ENCODE measurements at places on chromosomes 7 and 10.

DNA sequence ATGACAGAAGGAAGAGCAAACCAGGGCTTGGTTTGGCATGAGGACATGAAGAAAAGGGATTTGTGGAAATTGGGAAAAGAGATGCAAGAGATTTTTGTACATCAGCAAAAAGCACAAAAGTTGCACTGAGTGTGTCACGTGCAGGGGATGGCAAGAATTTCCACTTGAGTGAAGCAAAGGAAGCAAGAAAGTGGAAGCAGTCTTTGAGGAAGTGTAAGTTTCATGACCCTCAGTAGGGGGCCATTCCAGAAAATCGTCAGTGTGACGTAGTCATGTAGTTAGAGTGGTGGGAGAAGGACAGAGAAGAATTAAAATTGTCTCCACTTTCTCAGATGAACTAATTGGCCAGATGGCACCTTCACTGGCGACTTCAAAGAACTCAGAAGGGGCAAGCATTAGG is 123.3 kb upstream of the FZD1 start:
- DNase-seq = no peak

GRCh38 chr7:2060701-2061100 is 172.0 kb downstream of the MAD1L1 start:
- no peak for DNase-seq

- DNase-seq = no peak
Measured at GRCh38 chr10:28587270-28587969, 54.5 kb downstream of the WAC start.

DNA sequence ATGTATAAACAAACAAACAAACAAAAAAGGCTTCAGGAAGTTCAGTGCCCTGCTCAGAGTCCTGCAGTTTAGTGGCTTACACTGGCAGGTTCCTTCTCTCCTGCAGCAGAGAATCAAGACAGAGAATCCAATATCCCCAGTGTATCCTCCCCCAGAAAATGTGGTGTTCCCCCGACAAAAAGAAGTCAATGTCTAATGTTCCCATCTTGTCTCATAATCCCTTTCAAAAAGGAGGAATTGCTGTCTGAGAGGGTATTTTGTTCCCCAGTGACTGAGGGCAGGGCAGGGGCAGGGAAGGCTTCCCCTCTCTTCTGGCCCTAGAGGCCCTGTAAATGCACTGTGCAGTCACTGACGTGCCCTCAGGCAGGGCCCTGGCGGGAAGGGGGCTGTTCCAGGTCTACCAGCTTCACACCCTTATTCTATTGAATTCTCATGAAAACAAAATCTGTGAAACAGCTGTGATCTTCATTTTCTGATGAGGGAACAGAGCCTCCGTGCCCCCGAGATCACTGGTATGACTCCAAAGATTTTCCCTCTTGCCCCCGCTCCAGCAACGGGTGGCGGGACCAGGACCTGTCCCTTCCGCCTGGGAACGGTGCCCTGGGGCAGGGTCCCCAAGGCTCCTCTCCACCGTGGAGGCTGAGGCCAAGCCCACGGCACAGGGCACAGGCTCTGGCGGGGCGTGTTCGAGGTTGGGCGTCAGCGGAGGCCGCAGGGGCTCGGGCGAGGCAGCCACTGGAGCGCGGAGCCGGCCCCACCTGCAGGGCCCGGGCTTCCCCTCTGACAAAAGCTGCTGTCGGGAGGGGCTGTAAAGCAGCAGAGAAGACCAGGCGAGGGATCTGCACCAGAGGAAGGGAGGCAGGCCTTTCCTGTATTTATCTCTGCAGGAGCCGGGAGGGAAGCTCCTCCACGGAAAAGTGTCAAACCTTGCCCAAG is 13.4 kb upstream of the WDFY4 start:
- DNase-seq = no peak

- no peak for DNase-seq
Measured at GRCh38 chr10:118937226-118937625, 92.3 kb upstream of the NANOS1 start.

- DNase-seq = no peak
Measured at GRCh38 chr10:36412942-36413341, 712.5 kb upstream of the ANKRD30A start.

GRCh38 chr7:33888166-33888565 is 17.2 kb upstream of the BMPER start:
- DNase-seq = no peak

DNA sequence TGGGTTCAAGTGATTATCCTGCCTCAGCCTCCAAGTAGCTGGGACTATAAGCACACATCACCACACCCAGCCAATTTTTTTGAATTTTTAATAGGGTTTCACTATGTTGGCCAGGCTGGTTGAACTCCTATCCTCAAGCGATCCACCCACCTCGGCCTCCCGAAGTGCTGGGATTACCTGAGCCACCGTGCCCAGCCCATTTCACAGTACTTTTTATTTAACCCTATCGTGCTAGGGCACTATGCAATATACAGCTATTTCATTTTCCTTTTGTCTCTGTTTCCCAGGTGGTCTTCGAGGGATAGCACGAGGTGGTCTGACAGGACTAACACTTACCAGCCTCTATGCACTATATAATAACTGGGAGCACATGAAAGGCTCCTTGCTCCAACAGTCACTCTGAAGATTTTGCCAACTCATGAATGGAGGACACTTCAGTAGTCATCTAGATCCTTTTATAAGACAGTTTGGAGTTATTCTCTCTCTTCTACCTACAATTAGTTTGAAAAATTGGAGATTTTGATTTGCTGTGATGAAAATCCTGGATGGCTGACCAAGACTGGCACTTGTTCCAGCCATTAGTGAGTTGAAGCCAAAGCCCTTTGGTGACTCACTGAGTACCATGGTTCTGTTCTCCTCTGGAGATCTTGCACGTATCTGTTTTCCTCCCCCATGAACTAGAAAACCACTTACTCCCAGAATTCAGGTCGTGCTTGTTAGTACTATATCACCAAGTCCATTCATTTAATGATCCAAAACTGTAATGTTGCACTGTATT is 27.3 kb downstream of the NCOA4 start:
- no peak for DNase-seq

DNA sequence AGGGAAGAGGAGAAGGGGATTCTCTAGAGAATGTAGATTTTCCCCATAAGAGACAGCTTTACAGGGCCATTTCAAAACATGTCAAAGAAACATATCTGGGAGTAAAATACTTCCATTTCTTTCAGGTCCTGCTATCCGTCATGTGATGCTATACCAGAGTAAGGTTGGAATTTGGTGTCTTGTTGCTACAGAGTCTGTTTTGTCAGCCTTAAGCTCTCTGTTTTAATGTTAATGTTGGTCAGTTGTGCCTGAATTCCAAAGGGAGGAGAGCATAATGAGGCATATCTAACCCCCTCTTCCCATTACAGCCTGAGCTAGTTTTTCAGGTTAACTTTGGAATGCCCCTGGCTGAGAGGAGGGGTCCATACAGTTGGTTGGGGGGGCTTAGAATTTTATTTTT is 94.7 kb upstream of the CCDC71L start:
- no peak for DNase-seq

DNA sequence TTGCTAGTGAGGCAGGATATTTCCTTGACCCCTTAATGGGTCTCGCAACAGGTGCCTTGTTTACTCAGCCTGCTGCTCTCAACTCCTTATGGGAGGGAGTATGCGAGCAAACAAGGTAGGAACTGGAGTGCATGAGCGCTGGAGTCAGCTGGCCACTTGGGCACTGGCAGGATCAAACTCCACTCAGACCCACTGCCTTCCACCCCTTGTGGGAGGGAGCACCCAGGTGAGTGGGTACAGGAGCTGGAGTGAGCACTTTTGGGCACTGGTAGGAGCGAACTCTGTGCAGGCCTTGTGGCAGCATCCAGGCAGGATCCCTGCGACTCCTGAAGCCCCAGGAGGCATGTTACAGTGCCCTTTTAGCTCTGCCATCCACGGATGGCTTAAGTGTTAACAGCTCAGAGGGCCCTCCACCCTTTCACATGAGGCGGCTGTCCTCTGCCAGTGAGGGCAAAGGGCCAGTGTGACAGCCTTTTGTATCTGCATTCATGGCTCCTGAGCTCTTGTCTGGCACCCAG is 123.2 kb downstream of the ST7 start:
- DNase-seq = no peak

DNA sequence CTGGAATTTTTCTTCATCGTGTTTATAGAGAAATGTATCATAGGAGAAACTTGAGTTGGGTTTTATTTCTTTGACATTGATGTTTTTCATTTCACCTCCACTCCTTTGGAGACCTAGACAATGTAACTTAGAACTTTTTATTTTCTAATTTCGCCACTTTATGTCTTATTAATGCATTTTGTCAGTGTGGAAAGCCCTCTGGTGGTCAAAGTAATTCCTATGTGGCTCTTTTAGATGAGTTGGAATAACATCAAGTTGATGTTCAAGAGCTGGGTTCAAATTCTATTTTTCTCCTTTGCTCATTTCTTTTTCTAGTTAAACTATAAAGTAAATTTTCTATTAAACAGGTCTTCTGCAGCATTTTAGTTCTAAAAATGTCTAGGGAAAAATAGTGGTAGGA is 478.6 kb downstream of the LRMDA start:
- no peak for DNase-seq

DNA sequence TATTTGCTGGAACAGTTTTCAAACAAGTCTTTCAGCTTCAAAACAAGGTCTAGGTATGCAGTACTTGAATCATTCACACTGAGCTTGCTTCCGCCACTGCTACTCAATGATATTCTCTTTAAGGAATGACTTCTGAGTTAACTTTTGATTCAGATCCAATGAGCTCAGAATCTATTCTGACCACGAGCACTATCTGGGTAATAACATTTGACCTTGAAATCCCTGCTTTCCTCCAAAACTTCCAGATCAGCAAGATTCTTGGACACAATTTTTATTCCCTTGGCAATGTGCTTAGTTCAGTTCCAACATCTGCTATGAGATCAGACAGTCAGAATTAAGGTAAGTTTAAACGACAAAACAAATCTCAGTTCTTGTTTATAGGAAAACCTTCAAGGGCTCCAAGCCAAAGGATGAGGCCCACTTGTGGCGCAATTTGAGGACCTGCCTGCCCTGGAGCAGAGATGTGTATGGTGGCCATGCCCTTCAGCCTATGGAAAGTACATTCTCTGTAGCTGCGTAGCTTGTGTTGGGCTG is 87.2 kb downstream of the RNF216 start:
- DNase-seq = no peak

GRCh38 chr7:69398986-69399385 is 199.3 kb upstream of the AUTS2 start:
- no peak for DNase-seq

- no peak for DNase-seq
Measured at GRCh38 chr10:118839348-118839747, 84.6 kb upstream of the CACUL1 start.

- DNase-seq = no peak
Measured at GRCh38 chr7:155509359-155509724, 37.0 kb downstream of the CNPY1 start.

- DNase-seq = no peak
Measured at GRCh38 chr7:1691601-1692514, 21.8 kb downstream of the ELFN1 start.

DNA sequence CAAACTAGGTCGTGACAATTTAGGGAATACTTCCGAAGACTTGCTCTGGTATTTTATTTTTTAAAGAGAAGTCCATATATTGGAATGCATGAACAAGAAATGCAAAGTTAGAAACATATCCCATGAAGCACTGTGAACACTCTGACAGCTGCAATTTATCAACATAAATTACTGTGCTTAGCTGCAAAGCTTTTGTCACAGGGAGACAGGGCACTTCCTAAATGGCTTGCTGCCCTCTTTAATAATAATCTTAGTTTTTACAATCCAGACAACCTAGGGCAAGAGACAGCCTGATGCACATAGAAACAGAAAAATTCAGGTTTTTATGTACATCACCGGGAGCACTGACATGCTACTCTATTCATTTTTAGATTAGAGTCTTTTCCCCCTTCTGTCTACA is 78.3 kb upstream of the NOBOX start:
- no peak for DNase-seq

DNA sequence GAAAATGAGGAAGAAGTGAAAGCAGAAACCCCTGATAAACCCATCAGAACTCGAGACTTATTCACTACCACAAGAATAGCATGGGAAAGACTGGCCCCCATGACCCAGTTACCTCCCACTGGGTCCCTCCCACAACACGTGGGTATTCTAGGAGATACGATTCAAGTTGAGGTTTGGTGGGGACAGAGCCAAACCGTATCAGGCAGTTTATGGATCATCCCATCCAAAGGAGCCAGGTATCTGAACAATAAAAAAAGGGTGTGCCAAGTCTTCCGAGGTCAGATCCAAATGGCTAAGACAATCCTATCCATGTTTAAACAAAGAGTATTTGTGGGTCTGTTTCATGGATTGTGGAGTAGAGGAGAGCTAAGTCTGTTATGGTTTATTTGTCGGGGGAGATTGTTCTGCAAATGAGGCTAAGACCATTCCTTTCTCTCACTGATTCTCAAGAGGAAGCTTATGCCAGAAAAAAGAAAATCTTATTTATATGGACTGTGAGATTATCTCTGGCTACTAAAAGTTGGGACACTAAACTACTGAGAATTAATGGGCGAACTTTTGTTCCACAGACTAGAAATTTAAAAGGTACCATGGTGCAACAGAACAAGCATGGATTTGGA is 203.7 kb downstream of the IPMK start:
- no peak for DNase-seq

DNA sequence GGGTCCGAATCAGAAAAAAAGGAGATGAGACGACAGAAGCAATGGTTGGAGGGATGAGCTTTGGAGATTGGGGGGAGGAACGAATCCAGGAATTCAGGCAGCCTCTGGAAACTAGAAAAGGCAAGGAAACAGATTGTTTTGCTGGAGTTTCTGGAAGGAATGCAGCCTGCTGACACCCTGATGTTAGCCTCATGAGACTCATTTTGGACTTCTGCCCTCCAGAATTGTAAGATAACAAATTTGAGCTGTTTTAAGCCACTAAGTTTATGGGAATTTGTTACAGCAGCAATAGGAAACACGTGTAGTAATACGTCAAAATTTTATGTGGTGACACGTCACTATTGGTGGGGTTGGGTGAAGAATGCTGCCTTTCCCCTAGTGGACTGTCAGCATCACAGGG is 25.6 kb upstream of the NPS start:
- no peak for DNase-seq

Measured in stimulated activated CD4-positive, alpha-beta T cell treated with anti-CD3 and anti-CD28 coated beads, TNF-alpha, amount 100 ng/mL, for 48 hours (primary cell).